Suprapubic skin (tissue), 4 donors: ENCODE measurements at places on chromosomes 13 and 19.

- no peaks in the 10 kb centered on the region for H3K27me3 ChIP-seq
- peaks cover 9% of the 10 kb centered on the region for H3K4me1 ChIP-seq
- no peak overlapping the region for H3K4me3 ChIP-seq
- DNase-seq, result no peak
- H3K27ac ChIP-seq, result no peak overlapping the region
- no peaks in the 10 kb centered on the region for H3K36me3 ChIP-seq
Observed at GRCh38 chr19:38022791-38023670, 116.0 kb downstream of the SIPA1L3 start.

DNA sequence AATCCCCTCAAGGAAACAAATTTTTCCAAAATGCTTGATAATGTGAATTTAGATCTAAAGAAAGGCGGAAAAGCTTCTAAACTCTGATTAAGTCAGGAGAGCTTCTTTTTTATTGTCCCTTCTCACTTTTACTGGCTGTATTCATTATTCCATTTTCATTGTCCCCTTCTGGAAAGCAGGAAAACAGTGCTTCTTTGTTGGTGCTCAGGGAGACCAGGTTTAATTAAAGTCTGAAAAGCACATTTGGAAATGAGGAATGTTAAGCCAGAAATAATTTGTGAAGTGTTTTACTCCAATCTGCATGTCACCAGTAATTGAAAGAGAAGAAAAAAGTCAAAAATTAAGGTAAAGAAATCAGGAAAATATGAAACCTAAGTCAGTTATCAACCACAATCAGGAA lies 43.5 kb upstream of the TSC22D1 start:
- H3K27me3 ChIP-seq, result no peaks in the 10 kb centered on the region
- H3K4me3 ChIP-seq, result no peak overlapping the region
- no peak overlapping the region for H3K27ac ChIP-seq
- H3K4me1 ChIP-seq, result no peaks in the 10 kb centered on the region

- no peaks in the 10 kb centered on the region for H3K27me3 ChIP-seq
- no peak for DNase-seq
- peaks cover 3% of the 10 kb centered on the region for H3K36me3 ChIP-seq
- H3K27ac ChIP-seq, result no peak overlapping the region
Observed at GRCh38 chr13:23848019-23848418, 41.2 kb downstream of the MIPEP start.

DNA sequence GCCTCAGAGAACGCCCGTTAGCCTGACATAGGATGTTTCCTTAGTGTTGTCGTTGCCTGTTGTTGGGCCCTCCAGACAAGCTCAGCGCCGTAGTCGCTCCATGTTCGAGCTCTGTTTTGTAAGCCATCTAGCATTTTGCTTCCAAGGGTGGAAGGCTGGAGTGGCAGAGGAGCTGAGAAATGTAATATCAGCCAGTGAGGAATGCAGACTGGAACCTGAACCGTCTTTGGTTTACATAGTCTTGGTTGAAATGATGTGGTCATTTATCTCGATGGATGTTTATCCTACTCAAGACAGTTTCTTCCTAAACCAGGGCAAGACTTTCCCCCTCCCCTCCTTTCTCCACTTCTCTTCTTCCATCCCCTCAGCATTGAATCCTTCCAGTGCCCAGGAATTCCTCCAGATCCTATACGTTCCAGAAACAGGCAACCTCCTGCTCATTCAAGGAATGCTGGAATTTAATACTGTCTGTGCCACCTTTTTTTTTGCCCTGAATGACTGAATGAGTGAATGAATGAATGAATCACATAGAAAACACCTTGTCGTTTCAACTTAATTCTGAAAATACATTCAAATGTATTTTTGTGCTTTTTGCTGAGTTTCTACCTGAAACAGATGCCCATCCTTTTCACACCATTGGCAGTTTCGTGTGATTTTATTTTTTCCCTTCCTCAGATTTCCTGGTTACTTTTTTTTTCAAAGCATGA lies 109.5 kb upstream of the MBNL2 start:
- no peak overlapping the region for H3K27ac ChIP-seq
- peaks cover 51% of the 10 kb centered on the region for H3K4me1 ChIP-seq
- no peaks in the 10 kb centered on the region for H3K27me3 ChIP-seq
- H3K4me3 ChIP-seq, result no peak overlapping the region
- H3K36me3 ChIP-seq, result no peaks in the 10 kb centered on the region

DNA sequence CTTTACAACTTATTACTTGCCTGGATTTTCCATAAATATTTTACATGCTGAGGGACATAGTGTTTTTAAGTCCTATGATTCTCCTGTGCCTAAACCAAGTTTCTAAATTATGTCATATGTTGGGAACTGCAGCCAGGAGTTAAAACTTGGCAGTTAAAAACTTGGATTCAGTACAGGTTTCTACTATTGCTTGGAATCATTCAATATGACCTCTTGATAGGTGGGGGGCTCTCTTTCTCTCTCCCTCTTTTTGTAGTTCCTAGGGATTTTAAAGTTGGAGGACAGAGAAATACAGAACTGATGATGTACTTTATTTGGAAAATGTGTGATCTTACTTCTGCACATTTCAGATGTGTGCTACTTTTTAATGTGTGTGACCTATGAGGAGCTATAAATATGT lies 4.7 kb downstream of the CSNK1A1L start:
- no peaks in the 10 kb centered on the region for H3K4me1 ChIP-seq
- H3K4me3 ChIP-seq, result no peak overlapping the region
- no peaks in the 10 kb centered on the region for H3K27me3 ChIP-seq
- DNase-seq, result no peak

DNA sequence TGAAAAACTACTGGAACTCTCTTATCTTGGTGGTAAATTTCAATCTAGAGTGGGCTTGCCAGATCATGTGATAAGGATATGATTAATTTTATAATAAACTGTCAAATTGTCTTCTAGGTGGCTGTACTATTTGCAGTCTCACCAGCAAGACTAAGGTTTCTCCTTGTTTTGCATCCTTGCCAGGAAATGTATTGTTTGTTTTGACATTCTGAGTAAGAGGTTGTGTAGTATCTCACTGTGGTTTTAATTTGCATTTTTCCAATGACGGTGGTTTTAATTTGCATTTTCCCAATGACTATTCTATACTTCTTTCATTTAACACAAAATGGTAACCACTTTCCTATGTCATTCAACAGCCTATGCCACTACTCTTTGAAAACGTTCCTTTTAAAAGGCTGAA lies 2.0 kb downstream of the CAB39L start:
- H3K4me3 ChIP-seq, result no peak overlapping the region
- H3K27me3 ChIP-seq, result no peaks in the 10 kb centered on the region
- no peak overlapping the region for H3K27ac ChIP-seq

DNA sequence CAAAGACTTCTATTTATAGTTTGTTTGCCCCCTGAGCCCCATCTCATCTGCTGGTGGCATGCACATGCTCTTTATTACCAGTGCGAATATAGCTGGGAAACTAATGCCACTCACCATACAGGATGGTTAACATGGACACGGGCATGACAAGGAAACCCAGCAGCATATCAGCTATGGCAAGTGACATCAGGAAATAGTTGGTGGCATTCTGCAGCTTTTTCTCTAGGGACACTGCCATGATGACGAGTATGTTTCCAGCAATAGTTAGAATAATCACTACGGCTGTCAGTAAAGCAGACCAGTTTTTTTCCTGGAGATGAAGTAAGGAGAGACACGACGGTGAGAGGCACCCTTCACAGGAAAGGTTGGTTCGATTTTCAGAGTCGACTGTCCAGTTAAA lies 1.5 kb downstream of the HTR2A start:
- H3K4me1 ChIP-seq, result peaks cover 15% of the 10 kb centered on the region

DNA sequence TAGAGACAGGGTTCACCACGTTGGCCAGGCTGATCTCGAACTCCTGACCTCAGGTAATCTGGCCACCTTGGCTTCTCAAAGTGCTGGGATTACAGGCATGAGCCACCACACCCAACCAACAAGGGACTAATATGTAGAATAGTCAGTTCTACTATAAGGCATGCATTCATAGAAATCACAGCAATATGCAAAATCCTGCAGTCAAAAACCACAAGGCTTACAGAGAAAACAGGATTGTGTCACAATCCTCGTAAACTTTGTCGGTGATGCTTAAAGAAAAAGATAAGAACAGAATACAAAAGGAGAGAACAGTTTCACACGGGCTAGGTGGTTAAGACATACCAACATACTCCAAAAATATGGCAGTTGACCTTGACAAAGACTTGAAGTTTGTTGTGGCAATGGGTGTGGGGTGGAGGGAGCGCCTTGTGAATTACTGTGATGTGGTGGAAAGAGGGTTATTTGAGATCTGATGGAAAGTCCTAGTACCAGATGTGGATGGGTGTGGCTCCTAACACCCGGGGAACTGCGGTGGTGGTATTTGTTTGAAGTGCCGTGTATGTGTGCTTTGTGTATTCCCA lies 12.4 kb downstream of the NOSIP start:
- H3K36me3 ChIP-seq, result no peaks in the 10 kb centered on the region
- no peak for DNase-seq
- peaks cover 43% of the 10 kb centered on the region for H3K4me1 ChIP-seq
- no peak overlapping the region for H3K27ac ChIP-seq

DNA sequence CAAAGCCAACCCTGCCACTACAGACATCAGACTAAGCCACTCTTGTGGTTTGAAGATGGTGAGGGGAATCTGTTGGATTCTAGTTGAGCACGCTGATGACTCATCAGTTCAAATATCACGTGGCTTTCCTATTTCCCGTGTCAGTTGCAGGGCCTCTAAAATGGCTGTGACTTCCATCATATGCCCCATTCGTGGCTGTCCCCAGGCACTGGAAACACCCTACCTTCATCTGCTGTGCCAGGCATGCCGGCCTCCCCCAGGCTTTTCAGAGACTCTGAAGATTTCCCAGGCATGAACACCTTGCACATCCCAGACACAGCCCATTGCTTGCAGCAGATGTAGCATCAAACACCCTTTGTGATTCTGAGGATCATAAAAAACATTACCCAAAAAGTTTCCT lies 659.9 kb downstream of the UQCRFS1 start:
- no peaks in the 10 kb centered on the region for H3K27me3 ChIP-seq
- no peak overlapping the region for H3K27ac ChIP-seq
- H3K4me1 ChIP-seq, result no peaks in the 10 kb centered on the region
- no peaks in the 10 kb centered on the region for H3K36me3 ChIP-seq
- H3K4me3 ChIP-seq, result no peak overlapping the region
- DNase-seq, result no peak

- H3K36me3 ChIP-seq, result no peaks in the 10 kb centered on the region
- H3K4me1 ChIP-seq, result no peaks in the 10 kb centered on the region
- no peaks in the 10 kb centered on the region for H3K27me3 ChIP-seq
Observed at GRCh38 chr13:23418776-23419683, 14.5 kb downstream of the SACS start.

DNA sequence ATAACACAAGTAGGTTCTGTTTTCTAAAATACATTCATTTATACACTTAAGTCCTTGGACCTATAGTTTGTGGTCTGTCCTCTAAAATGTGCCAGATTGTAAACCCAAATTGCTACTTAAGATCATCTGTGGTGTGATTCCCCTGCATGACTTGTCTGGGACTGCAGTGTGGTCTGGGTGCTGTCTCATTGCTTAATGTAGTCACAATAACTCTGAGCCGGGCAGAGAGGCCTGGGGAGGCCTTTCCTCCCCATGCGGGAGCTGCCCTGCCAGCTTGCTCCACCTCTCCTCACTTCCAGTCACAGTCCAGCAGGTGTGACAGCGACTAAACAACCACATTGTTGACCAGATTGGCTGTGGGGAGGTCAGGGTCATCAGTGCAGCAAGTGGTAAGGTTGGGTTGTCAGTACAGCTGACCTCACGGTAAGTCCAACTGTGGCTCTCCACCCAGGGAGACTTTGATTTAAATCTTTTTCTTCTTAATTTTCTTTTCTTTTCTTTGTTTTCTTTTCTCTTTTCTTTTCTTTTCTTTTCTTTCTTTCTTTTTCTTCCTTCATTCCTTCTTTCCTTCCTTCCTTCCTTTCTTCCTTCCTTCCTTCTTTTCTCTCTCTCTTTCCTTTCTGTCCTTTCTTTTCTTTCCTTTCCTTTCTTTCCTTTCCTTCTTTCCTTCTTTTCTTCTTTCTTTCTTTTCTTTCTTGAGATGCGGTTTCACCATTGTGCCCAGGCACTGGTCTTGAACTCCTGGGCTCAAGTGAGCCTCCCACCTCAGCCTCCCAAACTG lies 4.4 kb upstream of the TUBA3C start:
- no peaks in the 10 kb centered on the region for H3K4me1 ChIP-seq
- no peak overlapping the region for H3K4me3 ChIP-seq
- H3K27me3 ChIP-seq, result no peaks in the 10 kb centered on the region

DNA sequence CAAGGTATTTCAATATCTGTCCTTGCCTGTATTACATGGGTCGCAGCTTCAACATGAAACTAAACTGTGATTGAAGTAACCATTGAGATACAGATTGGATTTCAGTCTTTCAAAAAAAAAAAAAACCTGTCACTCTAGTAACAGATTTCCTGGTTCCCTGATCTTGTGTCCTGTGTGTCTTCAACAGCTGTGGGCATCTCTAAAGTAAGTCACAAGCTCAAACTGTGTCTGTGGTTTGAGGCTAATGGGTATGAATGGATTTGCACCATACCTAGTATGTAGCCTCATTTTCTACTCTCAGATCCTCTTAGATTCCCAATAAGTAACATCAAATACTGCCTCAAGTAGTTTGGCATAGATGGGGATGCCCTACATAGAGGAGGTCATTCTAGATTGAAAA lies 300.1 kb downstream of the COG6 start:
- no peaks in the 10 kb centered on the region for H3K27me3 ChIP-seq
- no peak for DNase-seq
- H3K4me3 ChIP-seq, result no peak overlapping the region
- H3K27ac ChIP-seq, result no peak overlapping the region
- H3K4me1 ChIP-seq, result no peaks in the 10 kb centered on the region
